ENCODE measurements at places on chromosomes 7 and 10.

- DNase-seq = no peak
Measured at GRCh38 chr10:63197344-63198092, 64.4 kb downstream of the NRBF2 start.

GRCh38 chr10:130066743-130067142, 43.9 kb downstream of the C10orf143 start:
- DNase-seq = no peak

DNA sequence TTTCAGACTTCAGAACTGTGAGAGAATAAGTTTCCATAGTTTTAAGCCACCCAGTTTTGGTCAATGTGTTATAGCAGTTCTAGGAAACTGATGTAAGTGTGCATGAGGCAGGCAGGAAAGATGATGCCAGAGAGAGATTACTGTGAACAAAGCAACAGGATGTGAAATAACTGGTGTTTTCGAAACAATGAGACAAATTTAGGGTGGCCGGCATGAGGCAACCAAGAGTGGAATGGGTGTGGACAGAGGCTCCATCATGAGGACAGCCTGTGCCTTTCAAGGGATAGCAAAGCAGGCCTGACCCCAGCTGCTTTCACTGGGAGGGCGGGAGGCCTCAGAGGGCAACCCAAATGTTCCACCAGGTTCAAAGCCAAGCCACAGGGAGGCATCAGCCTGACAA, 67.3 kb upstream of the UCN3 start:
- DNase-seq = no peak

- no peak for DNase-seq
Measured at GRCh38 chr7:116177009-116177408, 33.3 kb upstream of the TES start.

- no peak for DNase-seq
Measured at GRCh38 chr10:77196614-77197013, 441.0 kb downstream of the KCNMA1 start.

DNA sequence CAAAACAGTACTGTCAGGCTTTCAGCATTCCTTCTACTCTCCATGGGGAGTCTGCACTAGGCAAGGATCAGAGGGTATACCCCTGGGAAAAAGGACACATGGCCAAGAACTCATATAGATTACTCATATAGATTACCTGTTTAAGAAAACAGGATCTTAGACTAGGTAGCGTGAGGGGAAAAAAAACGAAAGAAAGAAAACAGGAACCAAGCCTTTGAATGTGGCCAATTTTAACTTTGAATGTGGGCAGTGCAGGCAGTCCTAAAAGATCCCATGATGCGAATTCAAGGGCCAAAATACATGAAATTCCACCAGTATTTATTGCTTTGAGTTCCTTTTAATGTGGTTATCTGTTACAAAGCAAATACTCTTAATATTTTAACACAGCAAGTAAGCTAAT, 108.6 kb upstream of the TAC1 start:
- DNase-seq = no peak

- no peak for DNase-seq
Measured at GRCh38 chr10:95748349-95748748, 7.6 kb upstream of the ENTPD1 start.

GRCh38 chr10:130251766-130252165, 115.6 kb downstream of the GLRX3 start:
- no peak for DNase-seq

DNA sequence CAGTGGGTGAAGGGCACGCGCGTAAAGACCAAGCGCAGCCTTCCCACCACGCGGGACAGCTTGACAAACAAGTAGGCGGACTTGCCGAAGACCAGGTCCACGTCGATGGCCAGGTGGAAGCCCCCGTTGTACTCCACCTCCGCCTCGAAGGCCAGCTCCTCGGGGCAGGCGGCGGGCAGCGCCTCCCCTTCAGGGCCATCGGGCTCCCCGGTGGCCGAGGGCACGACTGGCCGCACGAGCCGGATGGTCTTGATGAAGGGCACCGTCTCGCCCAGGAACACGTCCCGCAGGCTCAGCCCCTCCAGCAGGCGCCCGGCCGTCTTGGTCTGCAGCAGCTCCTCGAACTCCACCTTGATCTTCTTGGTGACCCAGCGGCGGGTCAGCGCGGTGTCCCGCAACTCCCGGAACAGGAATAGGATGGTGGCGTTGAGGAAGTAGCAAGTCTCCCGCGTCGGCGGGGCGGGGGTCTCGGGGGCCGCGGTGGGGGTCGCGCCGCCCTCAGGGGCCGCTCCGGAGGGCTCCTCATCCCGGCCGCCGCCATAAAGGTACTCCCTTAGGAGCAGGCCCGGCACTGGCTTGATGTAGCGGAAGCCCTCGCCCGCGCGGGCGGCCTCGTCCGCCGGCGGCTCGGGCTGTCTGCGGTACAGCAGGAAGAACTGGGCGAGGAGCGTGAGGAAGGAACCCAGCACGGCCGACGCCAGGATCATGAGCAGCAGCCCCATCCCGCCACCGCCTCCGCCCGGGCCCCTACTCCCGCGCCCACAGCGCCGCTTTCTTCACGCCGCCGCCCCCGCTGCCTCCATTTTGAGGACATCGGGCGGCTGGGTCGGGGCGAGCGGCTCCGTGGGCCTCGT, 507 bp downstream of the PDZD8 start:
- no peak for DNase-seq

DNA sequence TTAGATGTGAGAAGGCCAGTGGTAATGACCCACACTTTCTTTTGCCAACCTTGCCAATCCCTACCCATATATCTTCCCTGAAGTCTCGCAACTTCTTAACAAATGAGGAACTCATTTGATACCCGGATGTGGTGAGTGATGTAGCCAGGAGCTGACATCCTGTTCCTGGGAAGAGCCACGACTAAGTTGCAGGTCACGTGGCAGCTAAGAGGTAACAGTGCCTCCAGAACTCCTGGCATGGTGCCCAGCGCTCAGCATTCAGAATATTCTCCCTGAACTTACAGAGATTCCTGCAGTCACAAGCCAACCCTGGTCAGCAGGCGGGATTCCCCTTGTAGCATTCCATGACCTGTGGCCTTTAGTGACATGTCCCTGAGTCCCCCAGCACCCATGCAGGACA, 282.5 kb downstream of the GALNT17 start:
- no peak for DNase-seq

GRCh38 chr10:13724484-13724883, 137.7 kb downstream of the PRPF18 start:
- DNase-seq = no peak

GRCh38 chr7:13907831-13908230, 81.6 kb downstream of the ETV1 start:
- DNase-seq = no peak

GRCh38 chr10:78194050-78194449, 160.4 kb downstream of the RPS24 start:
- no peak for DNase-seq

GRCh38 chr7:129975309-129975708, 22.5 kb upstream of the UBE2H start:
- DNase-seq = no peak

- DNase-seq = no peak
Measured at GRCh38 chr7:40015790-40016296, 65.8 kb downstream of the CDK13 start.

GRCh38 chr7:129728875-129729467, 117.5 kb downstream of the NRF1 start:
- DNase-seq = no peak

GRCh38 chr10:119413093-119413453, 129.4 kb downstream of the RGS10 start:
- DNase-seq = no peak

DNA sequence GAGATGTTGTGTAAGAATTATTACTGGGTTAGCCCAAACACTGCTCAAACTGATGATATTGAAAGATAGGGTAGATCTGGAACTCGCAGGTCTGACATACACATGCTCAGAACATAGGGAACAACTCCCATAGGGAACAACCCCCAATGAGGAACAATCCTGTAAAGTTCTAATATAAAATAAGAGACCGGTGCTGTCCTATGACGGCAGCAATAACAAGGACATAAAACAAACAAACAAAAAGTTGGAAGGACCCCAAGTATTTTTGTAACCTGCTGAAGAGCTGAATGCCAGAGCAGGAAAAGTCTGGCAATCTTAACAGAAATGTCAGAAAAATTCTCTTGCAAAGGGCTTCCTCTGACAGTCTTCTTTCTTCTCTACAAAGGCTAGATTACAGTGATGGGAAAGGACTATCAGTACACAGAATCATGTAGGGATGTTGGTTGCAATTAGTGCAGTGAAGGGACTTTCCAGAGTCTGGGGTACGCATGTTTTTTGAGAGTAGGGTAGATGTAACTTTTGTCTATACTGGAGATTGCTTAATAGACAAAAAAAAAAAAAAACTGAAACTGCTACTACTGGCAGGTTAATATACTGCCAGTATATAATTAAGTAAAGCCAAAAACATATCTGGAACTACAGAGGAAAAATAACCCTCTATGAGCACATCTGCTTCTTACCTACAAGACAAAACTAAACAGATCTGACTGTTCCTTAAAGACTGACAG, 35.5 kb downstream of the IDE start:
- DNase-seq = no peak

DNA sequence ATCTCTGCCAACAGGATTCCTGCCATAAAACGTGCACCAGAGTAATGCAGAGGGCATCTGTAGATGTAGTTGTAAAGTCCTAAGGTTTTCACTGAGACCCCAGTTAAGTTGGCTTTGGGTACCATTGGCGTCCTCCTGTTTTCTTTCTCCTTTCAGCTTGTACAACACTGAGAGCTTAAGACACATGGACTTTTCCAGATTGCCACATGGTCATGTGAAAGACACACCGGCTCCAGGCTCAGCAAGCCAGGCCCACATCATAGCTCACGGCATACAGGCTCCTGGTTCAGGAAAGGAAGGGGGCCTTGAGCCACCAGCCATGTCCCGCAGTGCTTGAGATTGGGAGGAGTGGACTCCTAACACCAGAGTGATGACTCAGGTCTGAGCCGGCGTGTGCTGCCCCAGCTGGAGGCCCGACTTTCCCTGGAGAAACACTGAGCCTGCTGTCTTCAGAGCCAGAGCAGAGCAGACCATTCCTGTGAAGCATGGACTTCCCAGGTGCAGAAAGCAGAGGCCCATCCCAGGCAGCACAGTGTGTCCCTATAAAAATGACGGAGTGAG, 252.7 kb downstream of the PRPF18 start:
- no peak for DNase-seq

- DNase-seq = no peak
Measured at GRCh38 chr7:139619367-139619657, 95.8 kb downstream of the CLEC2L start.

- DNase-seq = no peak
Measured at GRCh38 chr7:155919391-155920067, 107.3 kb upstream of the SHH start.

- DNase-seq = no peak
Measured at GRCh38 chr7:2354939-2355704, 495 bp downstream of the EIF3B start.

- no peak for DNase-seq
Measured at GRCh38 chr7:18975689-18976280, 141.7 kb downstream of the TWIST1 start.

GRCh38 chr10:58622246-58622645, 109.6 kb downstream of the BICC1 start:
- no peak for DNase-seq

- DNase-seq = no peak
Measured at GRCh38 chr7:113824117-113824823, 94.5 kb downstream of the PPP1R3A start.

- no peak for DNase-seq
Measured at GRCh38 chr7:7051206-7051877, 131.0 kb upstream of the C1GALT1 start.

DNA sequence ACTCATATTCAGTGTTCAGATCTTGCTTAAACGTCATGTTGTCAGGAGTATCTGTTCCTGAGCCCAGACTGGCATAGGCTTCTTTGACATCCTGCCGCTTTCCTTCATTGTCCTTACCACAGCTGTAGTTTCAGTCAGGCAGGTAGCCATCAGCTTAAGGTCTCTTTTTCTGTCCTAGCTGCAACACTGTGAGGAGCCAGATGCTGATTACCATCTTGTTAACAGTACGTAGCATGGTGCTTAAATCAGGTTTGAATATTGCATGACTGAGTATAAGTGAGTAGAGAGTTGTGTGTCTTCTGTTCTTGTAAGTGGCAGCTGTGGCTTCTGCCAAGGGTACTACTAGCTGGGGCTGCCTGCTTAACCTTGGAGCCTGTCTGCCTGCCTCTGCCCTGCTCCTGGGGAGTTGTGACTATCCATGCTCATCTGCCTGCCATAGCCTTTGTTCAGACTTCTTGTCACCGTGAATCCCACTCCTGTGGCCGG, 92.6 kb downstream of the MAPK8 start:
- DNase-seq = no peak

- no peak for DNase-seq
Measured at GRCh38 chr10:47152861-47153349, 147.1 kb upstream of the GDF10 start.

GRCh38 chr7:48250441-48250951, 79.2 kb downstream of the ABCA13 start:
- DNase-seq = no peak

GRCh38 chr7:85469446-85470010, 282.7 kb upstream of the SEMA3D start:
- DNase-seq = no peak

DNA sequence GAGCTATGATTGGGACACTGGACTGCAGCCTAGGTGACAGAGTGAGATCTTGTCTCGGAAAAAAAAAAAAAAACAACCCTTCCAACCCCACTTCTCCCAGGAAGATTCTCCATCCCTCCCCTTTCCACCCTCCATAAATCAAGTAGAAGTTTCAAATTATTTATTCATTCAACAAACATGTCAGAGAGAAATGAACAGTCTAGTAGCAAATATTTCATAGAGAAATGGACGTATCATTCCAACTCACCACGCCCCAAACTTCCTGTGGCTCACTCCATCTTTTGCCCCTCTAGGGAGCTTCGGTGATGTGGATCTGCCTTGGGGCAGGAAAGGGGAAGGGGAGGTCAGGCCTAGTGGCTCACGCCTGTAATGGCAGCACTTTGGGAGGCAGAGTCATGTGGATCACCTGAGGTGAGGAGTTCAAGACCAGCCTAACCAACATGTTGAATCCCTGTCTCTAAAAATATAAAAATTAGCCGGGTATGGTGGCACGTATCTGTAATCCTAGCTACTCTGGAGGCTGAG, 638 bp upstream of the TRAPPC14 start:
- no peak for DNase-seq

GRCh38 chr7:522071-522950, 2.7 kb upstream of the PDGFA start:
- no peak for DNase-seq

DNA sequence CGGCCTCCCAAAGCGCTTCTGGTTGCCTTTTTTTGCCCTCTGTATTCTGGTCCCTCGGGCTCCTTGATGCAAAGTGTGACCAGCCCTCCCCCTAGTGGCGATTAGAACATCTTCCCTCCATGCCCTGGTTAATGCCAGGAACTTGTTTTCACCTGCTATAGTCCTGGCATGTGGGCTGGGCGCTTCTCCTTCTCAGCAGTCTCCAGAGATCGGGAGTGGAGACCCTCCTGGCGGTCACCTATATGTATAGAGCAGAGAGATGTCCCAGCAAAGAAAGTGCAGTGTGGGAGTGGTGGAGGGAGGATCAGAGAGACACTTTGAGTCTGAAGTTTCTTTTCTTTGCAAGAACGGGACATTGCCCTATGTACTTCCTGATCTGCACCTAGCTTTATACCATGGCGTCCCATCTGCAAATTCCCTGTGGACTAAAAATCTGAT, 264.1 kb downstream of the OTUD1 start:
- DNase-seq = no peak
